ENCODE measurements at places on chromosomes 5 and 9.

- no peak for DNase-seq
Observed at GRCh38 chr9:136108648-136109266, 9.9 kb downstream of the TMEM250 start.

DNA sequence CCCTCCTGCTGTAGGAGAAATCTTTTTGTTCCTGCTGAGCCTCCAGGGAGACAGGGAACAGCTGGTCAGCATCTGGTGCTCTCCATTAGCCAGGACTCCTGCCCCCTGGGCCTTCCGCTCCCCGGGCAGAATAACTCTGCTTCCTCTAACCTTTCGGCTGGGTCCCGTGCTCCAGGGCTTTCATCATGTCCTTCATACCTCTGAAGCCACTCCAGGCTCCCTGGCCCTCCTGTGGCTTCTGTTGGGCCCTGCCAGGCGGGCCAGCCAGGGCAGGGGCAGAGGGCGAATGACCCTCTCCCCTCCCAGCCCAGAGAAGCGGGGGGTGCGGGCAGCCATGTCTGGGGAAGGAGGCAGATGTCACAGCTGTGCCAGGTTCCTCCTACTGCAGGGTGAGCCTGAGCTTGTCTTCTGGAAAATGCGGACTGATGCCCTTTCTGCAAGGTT, 81.7 kb upstream of the LMX1B start:
- DNase-seq = no peak

- no peak for DNase-seq
Observed at GRCh38 chr5:71743155-71743554, 24.1 kb downstream of the CARTPT start.

DNA sequence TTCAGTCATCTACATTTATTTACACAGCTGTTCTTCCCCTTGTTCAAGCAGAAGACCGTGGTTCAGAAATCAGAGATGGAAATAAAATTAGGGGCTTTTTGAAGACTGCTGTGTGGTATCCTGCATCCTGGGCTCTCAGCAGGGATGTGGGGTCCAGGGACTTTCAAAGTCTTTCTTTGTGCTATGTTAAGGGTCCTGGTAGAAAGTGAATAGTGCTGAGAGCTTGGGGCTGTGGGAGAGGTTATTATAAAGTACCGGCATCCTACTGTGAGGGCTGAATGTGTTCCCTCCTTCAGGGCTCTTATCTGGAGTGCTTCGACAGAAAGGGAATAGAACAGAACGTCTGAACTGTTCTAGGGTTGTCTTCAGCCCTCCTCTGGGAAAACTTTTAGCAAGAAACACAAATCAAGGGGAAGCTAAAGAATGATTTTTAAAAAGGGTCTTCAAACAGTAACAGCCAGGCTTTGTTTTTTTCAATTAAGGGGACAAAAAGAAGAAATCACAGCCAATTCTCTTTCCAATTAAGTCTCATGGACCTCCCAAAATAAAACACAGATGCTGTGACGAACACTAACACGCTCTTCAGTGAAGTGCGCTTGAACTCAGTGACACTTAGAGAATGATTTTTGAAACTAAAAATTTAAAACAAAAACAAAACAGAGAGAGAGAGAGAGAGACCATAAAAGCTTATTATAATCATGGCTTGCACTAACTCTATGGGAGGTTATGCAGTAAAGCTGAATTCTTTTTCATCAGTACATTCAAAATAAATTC, 15.7 kb upstream of the SLC1A3 start:
- no peak for DNase-seq

- DNase-seq = no peak
Observed at GRCh38 chr9:33750307-33750838, 45.0 kb upstream of the PRSS3 start.

DNA sequence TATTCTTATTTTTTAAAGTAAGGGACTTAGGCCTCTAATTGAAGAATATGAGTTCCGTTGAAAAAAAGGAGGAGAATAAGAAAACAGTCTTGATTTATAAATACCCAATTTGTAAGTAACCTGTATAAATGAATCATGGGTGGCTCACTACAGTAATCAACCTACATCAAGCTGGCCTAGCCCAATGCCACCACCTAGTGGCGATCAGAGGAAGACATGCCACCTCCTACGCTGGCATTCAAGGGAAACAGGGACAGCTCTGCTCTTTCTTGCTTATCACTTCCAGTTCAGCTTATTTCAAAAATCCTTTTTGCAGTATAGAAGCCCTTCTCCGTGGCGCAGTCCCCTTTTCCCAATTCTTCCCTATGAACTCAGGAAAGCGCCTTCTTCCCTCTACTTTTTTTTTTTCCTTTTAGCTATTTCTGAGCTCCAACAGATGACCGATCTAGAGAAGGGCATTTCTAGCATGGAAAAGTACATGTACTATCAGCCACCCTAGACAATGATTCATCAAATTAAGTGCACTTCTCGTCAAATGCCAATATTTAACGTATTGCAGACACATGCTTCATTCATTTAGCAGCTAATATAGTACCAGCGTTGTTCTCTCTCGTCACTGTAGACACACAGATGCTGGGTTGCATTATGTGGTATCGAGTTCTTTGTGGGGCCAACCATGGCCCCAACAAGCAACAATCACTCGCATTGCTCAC, 28.3 kb downstream of the PTPN3 start:
- DNase-seq = peak; percentile 49

- DNase-seq = no peak
Observed at GRCh38 chr9:18739127-18739526, 265.2 kb downstream of the ADAMTSL1 start.

- DNase-seq = no peak
Observed at GRCh38 chr9:10910779-10911178, 298.0 kb upstream of the PTPRD start.

GRCh38 chr5:157245886-157246285, 20.0 kb upstream of the CYFIP2 start:
- no peak for DNase-seq

- no peak for DNase-seq
Observed at GRCh38 chr9:89328064-89328463, 9.8 kb downstream of the SECISBP2 start.

DNA sequence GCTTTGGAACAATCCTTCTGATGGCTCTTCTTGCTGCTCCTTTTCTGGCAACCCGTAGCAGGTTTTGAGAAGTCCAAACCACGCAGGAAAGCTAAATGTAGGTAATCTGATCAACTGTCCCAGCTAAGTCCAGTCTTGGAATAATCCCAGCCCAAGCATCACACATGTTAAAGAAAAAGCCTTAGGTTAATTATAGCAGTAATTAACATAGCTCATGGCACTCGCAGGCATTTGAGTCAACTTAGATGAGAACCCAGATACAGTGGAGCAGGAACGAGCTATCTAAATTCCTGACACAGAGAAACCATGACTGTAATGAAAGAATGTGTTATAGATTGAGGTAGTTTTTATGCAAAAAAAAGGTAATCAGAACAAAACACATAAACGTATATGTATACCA, 844.8 kb downstream of the CDH9 start:
- no peak for DNase-seq

- DNase-seq = no peak
Observed at GRCh38 chr9:113566016-113566711, 102.6 kb downstream of the RGS3 start.

DNA sequence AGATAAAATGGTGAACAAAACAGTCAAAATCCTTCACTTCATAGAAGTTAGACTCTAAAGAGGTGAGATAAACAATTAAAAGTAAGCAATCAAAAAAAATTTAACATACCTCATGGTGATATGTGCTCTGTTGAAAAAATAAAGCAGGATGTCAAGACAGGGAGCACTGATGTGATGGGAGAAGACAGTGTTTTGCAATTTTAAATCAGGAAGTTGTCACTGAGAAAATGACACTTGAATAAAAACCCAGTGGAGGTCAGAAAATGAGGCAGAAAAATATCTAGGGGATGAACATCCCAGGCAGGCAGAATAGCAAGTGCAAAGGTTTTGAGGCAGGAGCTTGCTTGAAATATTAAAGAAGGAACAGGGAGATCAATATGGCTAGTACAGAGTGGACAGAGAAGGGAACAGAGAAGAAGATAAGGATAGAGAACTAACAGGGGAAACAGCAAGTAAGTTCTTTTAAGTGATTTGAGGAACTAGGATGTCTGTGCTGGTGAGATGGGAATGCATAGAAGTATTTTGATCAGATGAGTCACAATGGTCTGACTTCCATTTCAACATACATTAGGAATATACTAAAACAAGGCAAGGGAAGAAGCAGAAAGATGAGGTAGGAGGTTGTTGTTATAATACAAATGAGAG, 130.4 kb downstream of the CHSY3 start:
- DNase-seq = no peak

- DNase-seq = no peak
Observed at GRCh38 chr9:127159325-127159801, 36.9 kb upstream of the ANGPTL2 start.
